Ammon's horn (tissue), 1 donor: ENCODE measurements at places on chromosomes 3 and 15.

- no peak for DNase-seq
Observed at GRCh38 chr3:82141592-82141991, 380.1 kb upstream of the GBE1 start.

GRCh38 chr3:9955611-9956352, 3.6 kb upstream of the PRRT3 start:
- no peak for DNase-seq

DNA sequence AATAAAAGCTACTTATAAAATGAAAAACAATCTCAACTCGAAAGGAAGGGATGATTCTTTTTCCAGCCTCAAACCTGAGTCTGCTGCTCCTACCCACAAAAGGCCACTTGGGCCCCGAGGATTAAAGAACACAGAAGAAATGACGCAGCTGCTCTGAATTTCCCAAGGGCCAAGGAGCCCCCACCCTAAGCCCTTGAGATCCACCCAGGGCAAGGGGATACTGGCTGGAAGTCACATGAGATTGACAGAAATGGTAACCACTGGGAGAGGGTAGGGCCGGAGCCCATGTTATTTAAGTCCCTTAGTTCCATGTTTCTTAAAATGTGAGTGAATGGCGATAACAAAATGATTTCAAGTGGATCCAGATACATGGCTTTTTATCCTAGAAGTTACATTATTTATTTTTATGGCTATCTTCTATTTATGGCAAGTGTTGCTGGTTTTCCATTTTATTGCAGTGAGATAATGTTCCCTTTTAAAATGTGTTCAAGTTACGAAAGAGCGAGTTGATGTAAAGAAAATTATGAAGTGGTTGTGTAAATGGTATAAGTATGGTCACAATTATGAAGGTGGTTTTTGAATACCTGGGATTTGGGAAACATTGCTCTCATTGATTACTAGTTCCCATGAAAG, 16.8 kb downstream of the IGDCC4 start:
- no peak for DNase-seq

DNA sequence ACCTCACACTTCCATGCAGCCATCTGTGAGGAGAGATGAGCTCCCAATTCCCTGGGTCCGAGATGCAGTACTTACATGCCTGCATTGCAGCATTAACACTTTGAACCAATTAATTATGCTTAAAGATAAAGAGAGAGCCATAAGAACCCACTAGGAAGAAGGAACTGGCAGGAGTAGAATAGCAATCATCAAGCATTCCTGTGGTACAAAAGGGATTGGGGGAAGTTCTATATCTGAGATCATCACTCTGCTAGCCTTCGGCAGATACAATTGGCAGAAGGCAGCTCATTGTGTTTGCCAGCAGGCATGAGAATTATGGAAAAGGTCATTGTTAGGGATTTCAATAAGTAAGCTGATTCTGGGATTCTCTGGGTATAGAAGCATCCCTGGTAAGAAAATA, 891.4 kb downstream of the NTRK3 start:
- no peak for DNase-seq

DNA sequence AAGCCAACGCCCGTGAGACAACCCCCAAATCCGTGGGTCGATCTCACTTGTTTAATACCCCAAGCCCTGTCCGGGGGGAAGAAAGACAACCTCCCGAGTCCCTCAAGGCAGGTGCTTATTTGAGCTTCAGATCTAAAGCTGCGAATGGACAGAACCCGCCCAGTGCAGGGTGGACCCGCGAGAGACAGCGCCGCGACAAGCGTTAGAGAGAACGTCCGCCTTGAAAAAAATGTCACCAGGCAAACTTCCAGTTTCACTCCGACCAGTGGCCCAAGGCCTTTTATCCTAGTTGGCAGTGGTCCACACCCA, 740 bp upstream of the OXSR1 start:
- DNase-seq = no peak

GRCh38 chr3:51703761-51704510, 2.9 kb upstream of the GRM2 start:
- no peak for DNase-seq

DNA sequence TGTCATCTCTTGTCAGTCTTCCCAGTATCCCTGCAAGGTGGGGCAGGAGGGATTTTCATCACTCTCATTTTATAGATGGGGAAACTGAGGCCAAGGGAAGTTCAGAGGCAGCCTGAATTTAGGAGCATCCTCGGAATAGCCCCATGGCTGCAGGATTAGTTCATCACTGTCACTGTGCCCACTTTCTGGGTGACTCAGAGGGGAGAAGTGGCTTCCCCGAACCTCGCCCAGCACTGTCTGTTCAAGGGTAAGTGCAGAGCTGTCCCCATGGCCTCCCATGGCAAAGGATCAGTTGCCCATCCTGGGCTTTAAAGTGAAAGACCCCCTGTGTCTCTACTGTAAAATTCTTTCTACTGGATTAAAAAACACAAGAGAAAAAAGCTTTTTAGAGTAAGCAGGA, 60.0 kb upstream of the SEC13 start:
- no peak for DNase-seq

GRCh38 chr3:170471149-170471548, 52.5 kb downstream of the CLDN11 start:
- DNase-seq = no peak

GRCh38 chr3:59101231-59101736, 51.5 kb upstream of the CFAP20DC start:
- DNase-seq = no peak

- no peak for DNase-seq
Observed at GRCh38 chr3:4703054-4703480, 209.9 kb downstream of the ITPR1 start.

DNA sequence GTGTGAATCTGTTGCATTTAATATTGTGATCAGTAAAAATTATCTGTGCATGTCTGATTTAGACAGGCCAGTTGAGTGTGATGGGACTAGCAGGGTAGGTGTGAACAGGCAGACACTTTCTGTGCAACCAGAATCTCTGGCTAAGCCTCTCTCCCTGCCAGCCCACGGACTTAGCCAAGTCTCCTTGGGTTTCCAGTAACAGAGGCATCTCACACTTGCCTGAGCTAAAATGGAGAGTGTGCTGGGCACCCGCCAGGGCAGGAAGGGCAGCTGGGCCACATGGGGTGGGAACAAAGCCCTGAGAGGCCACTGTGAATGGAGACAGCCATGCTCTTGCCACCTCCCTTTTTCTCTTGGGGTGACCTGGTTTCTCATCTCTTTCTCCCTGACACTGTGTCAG, 12.5 kb upstream of the RPS27L start:
- peak; percentile 19 for DNase-seq

GRCh38 chr3:135141672-135142071, 346.6 kb downstream of the EPHB1 start:
- no peak for DNase-seq

GRCh38 chr3:31250116-31250777, 282.5 kb upstream of the STT3B start:
- no peak for DNase-seq

DNA sequence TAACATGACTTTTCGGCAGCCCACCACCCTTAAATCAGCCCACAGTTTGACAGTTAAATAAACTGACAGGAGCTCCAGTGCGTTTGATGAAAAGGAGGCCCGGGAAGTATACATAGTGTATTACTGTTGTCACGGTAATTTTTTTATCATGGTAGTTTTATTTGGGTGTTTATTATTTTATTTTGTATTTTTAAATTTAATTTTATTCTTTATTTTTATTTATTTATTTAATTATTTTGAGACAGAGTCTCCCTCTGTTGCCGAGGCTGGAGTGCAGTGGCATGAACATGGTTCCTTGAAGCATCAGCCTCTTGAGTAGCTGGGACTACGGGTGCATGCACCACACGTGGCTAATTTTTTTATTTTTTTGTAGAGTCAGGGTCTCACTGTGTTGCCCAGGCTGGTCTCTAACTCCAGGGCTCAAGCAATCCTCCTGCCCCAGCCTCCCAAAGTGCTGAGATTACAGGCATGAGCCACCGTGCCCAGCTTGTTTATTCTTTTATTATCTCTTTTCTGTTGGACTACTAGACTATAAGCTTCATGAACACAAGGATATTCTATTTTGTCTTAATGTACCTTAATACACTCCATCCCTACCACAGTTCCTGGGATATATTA, 65.3 kb downstream of the LRCH3 start:
- DNase-seq = no peak

DNA sequence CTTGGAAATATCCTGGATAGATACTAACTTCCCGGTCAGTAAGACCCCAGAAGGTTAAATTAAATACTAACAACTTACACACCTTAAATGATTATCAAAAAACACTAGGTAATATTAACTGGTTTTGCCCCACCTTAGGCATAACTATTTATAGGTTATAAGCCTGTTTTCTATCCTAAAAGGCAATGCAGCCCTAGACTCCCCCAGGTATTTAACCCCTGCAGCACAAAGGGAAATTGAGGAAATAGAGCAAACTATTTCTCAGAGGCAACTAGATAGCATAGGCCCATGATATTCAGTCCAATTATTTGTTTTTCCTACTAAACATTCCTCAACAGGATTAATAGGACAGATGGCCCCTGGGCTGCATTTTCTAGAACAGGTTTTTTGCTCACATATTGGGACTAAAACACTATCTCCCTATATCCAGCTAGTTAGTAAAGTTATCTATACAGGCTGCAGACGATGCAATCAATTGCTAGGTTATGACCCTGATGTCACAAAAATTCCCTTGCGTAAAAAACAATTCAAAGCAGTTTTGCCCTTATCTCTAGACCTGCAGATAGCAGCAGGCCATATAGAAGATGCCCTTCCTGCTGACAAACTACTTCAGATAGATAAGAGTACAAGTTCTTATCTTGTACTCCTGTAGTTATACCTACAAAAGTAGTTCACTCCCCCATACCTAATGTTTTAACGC, 221.3 kb downstream of the DTWD1 start:
- no peak for DNase-seq

DNA sequence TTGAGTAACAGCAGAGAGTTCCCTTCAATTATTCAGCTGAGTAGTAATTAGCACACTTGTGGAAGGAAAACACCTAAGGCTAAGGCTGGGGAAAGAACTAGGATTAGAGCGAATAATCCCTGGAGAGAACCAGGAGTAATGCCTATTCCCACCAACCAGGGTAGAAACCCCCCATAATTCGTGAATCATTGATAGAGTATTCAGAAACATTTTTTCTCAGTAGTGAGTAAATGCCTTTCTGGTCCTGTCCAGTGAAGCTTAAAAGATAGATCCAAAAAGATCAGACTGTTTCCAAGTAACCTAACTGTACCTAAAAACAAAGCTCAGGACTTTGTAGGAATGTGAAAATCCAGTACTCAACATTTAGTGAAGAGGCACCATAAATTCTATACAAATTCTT, 71.2 kb downstream of the DGKG start:
- no peak for DNase-seq

- no peak for DNase-seq
Observed at GRCh38 chr3:3241596-3241995, 62.1 kb upstream of the CRBN start.

DNA sequence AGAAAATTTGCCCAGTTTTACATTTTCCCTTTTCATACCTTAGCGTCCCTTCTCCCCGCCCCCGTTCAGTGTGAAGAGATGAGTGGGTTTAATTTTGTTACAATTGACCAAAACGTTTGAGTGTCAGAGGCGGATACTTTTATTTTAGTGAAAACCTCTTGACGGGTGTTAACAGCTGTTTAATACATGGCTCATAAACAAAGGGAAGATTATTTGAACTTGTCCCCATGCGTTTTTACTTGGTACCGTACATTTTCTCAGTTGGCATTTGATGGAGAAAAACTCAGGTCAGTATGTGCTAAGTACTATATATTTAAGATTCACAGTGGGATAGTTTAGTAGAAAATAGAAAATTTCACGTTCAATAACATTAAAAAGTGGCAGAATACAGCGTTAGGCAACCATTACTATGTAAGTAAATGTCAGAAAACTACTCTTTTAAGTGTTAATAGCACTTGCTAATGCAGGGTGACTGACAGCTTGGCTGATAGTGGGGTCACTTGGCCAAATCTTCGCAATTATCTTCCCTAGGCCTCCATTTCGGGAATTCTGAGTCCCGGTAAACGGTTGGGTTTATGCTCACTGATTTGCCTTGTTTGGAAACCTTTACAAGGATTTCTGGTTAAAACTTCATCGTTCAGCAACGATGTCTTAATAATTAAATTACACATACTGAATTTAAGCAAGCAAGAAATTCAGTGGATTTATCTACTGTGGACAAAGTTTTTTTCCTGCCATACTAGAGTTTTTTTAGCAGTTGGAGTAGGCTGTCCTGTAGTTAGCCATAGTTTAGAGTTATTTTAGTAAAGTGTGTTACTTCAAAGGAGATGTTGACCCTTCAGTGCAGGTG, 4.8 kb downstream of the CHD2 start:
- DNase-seq = no peak

- DNase-seq = peak; percentile 14
Observed at GRCh38 chr3:18559331-18559842, 134.2 kb upstream of the SATB1 start.

DNA sequence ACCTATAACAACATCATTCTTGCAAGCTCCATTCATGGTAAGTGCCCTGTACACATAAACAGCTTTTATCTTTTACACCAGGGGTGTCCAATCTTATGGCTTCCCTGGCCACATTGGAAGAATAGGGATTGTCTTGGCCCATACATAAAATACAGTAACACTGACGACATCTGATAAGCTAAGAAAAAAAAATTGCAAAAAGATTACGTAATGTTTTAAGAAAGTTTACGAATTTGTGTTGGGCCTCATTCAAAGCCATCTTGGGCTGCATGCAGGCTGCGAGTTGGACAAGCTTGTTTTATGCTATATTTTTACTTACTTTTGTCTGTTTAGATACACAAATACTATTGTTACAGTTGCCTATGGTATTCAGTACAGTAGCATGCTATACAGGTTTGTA, 31.6 kb downstream of the ZNF654 start:
- DNase-seq = no peak

DNA sequence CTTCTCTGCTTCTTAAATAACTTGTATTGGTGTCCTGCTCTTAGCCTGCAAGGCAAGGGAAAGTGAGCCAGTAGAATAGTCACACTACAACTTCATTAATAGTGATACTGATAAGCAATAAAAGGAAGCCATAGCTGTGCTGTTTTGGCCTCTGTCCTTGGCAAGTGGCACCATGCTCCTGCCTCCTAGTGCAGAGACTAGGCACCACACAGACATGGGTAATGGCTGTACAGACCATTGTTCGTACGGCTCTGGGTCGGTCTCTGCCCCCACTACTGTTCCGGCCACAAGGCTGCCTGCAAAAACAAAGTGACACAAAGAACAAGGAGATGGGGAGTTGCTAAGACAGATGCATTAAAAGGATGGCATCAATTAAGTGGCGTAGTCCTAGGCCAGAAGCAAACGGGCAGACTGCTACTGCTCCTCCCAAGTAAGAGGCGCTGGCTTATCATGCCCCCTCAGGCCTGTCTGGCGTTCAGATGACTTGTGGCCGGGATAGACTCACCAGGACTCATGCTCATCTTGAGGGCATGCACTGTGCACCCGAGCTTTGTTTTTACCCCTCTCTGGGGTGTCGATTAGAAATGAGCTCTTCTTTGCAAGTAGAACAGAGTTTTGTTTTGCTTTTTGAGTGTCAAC, 75.6 kb downstream of the TRAK1 start:
- DNase-seq = peak; percentile 62
